ENCODE measurements at places on chromosomes 4 and X.

GRCh38 chr4:13511101-13511500 lies 27.0 kb upstream of the RAB28 start:
- no peak for DNase-seq

DNA sequence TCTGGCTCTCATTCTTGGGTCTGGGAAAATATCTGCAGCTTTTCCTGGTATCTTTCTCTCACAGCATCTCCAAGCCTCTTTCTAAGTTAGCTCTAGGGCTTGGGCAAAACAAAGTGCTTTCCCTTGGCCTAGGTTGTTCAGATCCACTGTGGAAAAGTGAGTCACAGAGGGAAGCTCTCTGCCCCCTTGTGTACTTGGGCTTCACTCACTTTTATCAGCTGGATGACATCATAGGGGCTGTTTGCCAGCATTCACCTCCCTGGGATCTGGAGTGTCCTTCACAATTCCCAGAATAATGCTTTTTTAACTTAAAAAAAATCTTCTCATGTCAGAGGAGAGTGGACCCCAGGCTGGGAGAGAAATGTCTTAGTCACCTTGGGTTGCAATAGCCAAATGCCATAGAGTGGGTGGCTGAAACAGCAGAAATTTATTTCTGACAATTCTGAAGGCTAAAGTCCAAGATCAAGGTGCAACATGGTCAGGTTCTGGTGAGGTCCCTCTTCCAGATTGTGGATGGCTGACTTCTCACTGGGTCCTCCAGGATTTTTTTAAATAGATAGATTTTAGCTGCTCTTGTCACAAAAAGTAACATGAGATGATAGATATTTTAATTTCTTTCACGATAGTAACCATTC lies 247.8 kb downstream of the SH2D1A start:
- DNase-seq, result no peak

DNA sequence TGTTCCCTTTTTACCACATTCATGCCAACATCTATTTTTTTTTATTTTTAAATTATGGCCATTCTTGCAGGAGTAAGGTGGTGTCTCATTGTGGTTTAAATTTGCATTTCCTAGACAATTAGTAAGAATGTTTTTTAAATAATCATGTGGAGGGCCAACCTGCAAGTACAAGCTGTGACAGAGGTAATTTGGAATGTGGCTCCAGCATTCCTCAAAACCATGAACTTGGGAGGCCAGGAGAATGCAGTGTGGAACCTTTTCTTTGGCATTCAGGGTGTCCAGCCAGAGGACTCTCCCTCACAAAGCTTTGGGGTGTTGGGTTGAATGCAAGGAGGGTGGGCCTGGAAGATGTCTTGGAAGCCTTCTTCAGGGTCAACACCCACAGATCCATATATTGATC lies 7.3 kb upstream of the TMEM185A start:
- DNase-seq, result no peak

- no peak for DNase-seq
Measured at GRCh38 chrX:45850197-45850774, 649.6 kb upstream of the DIPK2B start.

- no peak for DNase-seq
Measured at GRCh38 chr4:82728301-82728700, 70.3 kb downstream of the SCD5 start.

DNA sequence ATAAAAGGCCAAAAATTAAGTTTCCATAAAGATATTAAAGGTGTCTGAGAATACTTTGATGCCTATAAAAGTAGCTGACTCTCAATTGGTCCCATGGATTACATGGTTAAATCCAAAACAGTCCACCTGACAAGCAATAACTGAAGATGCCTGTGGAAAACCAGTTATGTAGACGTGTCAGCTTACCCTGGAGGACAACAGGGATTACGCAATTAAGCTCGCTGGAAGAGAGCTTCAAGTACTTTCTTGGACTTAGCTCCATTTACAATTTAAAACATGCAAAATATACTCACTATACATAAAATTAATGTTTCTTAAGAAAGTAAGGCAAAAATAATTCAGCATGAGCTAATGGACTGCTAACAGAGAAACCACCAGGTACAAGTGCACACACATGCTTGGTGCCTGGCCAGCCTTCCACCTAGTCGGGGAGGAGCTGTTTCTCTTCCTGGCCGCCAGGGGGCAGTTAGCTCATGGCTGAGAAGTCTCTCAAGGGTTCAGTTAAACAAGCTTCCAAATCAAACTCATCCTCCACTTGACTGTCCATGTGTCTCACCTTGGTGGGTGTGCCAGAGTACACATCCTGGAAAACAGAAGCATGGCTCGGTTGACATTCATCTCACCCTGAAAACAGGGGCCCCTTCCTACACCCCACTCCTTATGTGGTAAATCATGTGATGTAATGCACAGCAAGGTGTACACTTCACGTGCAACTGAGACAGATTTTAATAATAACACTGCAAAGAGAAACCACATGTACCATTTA lies 9.2 kb upstream of the FAM53A start:
- DNase-seq, result peak; percentile 71

DNA sequence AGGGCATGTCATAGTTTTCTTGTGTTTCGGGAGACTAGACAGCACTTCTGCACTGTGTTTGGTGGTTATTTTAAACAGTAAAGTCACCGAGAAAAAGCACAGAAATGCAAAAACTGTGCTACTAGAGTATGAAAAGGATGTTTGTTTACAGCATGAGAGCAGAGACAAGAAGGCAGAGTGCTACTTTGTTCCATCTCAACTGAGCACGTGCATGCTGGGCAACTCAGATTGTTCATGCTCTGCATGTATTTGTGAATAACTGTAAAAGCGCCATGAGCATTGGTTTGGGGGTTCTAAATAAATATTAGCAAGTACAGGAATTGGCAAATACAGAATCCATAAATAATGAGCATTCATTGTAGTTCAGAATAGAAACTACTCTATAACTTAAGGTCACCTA lies 7.4 kb downstream of the EVC start:
- no peak for DNase-seq

DNA sequence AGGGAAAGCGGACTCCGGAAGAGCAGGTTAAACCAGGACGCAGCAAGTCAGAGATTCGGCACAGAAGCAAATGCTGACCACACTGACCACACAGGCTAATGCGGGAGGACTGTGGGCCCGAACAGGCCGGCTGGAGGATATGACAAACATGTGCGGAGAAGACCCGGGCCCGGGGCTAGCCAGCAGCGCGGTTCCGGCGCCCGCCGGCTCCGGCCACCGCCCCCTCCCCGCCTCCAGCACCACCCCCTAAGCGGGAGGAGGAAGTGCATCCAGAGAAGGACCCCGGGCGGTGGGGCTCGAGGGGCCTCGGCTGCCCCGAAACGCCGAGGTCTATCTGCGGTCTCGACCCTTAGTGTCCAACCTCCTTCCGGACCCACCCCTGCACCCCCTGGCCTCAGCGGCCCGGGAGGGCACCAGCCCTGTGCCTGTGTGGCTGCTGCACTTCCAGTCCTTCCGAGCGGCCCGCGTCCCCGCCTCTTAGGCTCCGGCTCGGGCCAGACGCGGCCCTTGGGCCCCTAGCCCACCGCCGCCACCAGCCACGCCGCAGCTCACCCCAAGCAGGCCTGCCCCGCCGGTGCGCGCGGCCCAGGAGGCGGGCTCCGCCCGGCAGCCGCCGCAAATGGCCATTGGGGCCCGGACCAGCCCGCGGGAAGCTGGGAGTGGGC lies 2.1 kb downstream of the ELOVL6 start:
- DNase-seq, result peak; percentile 84

DNA sequence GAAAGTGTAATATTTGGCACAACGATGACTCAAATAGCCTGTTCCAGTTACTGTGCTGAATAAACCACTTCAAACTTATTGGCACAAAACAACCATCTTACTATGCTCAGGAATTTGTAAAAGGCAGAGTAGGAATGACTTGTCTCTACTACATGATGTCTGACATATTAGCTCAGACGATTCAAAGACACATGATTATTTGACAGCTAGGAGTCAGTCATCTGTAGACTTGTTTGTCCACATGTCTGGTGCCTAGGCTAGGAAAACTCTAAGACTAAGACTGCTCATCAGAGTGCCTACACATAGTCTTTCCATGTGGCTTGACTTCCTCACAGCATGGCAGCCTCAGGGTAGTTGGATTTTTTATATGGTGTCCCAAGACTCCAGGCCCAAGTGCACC lies 154.5 kb downstream of the FANCB start:
- no peak for DNase-seq

GRCh38 chr4:43682551-43682950 lies 766.1 kb downstream of the KCTD8 start:
- DNase-seq, result no peak

GRCh38 chrX:8245411-8245810 lies 74.3 kb upstream of the VCX2 start:
- no peak for DNase-seq

GRCh38 chrX:18457000-18457399 lies 31.6 kb downstream of the CDKL5 start:
- no peak for DNase-seq

GRCh38 chr4:123555233-123555806 lies 158.7 kb downstream of the SPRY1 start:
- peak; percentile 89 for DNase-seq

DNA sequence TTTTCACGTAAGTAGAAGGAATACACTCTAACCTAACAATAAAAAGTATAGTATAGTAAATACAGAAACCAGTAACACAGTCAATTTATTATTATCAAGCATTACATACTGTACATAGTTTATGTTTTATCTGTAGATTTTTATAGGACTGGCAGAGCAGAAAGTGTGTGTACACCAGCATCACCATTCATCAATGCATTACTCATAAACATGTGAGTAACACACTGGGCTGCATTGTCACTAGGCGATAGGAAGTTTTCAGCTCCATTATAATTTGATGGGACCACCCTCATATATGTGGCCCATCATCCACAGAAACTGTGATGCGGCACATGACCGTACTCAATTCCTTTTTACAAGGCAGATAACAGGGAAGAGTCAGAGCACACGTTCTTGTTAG lies 137.8 kb upstream of the RBPJ start:
- DNase-seq, result no peak

DNA sequence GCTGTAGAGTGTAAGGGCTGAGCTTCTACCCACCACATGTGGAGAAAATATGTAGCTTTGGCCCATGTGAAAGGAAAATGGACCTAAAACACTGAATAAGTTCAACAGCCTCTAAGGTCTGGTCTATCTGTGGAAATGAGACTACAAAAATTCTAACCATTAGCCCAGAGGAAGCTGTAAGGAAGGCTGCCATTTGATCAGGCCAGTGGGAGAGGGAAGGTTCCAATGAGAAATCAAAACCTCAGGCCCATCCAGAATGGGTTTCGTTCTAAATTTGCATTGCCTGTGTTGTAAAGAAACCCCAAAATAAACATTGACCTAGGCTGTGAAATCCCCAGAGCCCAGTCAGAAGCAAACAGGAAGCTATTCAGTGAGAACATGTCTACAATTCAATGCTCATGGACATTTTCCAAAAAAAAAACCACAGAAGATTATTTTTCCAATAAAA lies 320.4 kb upstream of the SLC7A11 start:
- no peak for DNase-seq

GRCh38 chr4:128675083-128675482 lies 134.4 kb upstream of the JADE1 start:
- DNase-seq, result no peak

DNA sequence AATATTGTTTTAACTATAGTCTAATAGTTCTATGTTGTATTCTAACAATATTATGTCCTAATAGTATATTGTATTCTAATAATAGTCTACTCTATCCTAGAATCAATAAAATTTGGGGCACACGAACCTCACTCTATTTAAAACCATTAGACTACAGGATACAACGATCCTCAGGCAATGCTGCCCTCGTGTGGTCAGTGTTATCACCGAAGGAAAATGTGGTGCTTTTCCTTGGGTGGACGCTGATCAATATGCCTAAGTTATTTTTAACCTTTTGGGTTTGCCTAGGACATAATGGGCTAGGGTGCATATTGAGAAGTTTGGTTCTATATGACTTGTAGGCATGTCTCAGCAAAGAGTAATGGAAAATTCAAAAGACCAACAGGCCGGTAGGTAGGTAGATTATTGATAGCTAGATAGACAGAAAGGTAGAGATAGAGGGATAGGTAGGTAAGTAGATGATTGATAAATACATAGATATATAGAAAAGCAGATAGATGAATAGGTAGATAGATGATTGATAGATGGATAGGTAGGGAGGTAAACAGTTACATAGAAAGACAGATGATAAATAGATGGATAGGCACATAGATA lies 75.1 kb downstream of the PRKX start:
- DNase-seq, result peak; percentile 35

- no peak for DNase-seq
Measured at GRCh38 chr4:2689825-2690700, 66.1 kb downstream of the TNIP2 start.

DNA sequence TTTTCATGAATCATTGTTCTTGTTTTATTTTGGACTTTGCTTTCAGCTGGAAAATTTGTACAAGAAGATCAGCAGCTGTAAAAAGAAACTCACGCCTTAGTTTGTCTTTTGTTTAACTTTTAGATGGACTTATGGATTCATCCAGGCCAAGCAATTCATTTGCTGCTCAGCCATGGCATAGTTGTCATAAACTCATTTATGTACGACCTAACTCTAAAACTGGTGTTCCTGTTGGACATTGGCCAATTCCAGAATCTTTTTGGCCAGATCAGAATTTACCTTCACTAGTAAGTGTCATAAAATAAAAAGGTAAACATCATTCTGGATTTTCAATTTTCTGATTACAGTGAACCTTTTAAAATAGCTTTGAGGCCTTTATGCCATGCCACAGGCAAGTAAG lies 29.1 kb downstream of the INTS6L start:
- DNase-seq, result no peak

- no peak for DNase-seq
Measured at GRCh38 chrX:19842542-19842941, 44.9 kb downstream of the SH3KBP1 start.

DNA sequence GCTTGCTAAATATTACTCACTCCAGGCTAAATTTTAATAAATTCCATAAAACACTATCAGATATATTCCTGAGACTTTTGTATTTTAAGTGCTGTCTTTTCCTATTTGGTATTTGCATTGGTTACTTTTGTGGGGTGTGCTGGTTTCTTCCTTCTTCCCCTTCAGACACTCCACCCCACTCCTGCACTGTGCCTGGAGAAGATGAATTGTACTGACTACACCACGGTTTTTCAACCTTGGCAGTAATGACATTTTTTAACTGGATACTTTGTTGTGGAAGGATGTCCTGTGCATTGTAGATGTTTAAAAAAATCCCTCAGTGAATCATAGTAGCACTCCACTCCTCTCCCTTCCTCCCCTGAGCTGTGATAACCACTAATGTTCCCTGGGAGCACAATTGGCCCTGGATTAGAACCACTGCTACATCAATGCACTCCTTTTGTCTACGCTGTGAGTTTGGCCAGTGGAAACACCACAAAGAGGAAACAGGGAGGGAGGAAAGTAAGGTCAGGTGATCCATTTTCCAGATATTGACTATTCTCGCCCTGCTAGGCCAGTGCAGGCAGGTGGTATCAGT lies 36.3 kb downstream of the SNCA start:
- no peak for DNase-seq

All from left hindlimb (tissue), 1 donor.